ENCODE measurements at places on chromosomes 5 and 9. TPM values are rescaled to one million over a fixed set of nuclear protein-coding genes. Genes with fewer than 3 reads are reported as not detected.

- DNase-seq: no peak
Observed at GRCh38 chr5:81140943-81141342, 92.2 kb upstream of the CKMT2 start.

DNA sequence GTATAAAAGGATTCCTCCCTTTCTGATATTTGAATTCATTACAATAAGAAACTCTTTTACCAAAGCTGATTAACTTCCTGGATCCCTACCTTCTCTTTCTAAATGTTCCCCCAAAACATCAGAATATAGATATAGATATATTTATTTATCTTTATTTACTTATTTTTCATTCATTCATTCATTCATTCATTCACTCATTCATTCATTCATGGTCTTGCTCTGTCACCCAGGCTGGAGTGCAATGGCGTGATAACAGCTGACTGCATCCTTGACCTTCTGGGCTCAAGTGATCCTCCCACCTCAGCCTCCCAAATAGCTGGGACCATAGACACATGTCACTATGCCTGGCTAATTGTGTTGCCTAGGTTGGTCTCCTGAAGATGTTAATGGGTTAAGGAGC, 30.7 kb downstream of the GIN1 start:
- DNase-seq: no peak

- no peak for DNase-seq
Observed at GRCh38 chr5:167945542-167946384, 345.7 kb upstream of the WWC1 start.

GRCh38 chr9:136122425-136123383, 4.0 kb upstream of the TMEM250 start:
- DNase-seq: no peak

- no peak for DNase-seq
Observed at GRCh38 chr9:78112406-78112805, 80.8 kb upstream of the GNAQ start.

DNA sequence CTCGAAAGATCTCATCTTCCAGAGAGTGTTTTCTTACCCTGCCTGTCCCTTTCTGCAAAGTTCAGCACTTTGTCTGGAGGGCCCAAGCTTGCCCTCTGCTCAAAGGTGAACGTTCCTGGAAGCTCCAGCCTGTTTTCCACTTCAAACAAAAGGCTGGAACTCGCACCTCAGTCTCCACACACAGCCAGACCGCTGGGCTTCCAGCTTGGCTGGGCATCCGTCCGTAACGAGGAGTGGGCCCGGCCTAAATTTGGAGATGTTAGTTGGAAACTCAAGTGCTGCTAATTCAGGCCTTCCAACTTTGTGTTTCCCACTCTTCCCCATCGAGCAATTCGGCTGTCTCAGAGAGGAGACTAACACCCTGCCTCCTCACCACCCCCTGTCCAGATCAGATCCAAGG, 35.1 kb downstream of the FGF18 start:
- no peak for DNase-seq

DNA sequence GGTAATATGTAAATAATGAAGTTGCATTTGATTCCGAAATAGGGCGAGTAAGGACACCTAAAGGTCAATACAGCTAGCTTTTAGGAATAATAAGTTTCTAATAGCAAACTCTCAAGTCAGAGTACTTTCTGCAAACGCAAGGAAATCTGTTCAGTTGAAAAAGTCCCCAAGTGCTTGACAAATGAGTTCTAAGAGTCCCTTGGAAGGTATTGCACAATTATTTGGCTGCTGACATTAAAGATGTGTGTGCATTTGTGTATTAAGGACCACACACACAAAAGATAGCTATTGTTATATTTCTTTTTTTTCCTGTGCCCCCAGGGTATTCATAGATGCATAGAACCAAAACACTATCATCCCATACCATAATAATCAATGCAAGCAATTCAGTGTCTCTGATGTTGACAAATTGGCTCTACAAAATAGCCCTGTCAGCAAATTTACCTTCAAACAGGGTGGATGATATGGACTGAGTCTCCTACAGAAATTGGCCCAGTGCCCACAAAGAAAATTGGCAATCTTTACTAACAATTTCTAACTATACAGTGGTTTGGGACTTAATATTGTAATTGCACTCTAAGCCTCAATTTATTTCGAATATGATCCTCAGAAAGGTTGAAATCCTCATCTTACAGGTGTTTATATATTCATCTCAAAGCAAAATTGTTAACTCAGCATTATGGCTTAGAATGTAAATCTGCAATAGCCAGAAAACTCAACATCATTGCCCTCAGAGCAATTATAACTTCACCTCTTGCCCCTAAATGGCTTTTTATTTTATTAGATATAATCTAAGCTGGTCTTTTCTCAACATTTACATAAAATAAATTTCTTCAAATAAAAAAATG, 827.2 kb downstream of the MAT2B start:
- DNase-seq: no peak

GRCh38 chr5:142636093-142636492, 49.8 kb downstream of the FGF1 start:
- DNase-seq: peak; percentile 89

GRCh38 chr9:17216011-17216410, 81.2 kb downstream of the CNTLN start:
- no peak for DNase-seq

DNA sequence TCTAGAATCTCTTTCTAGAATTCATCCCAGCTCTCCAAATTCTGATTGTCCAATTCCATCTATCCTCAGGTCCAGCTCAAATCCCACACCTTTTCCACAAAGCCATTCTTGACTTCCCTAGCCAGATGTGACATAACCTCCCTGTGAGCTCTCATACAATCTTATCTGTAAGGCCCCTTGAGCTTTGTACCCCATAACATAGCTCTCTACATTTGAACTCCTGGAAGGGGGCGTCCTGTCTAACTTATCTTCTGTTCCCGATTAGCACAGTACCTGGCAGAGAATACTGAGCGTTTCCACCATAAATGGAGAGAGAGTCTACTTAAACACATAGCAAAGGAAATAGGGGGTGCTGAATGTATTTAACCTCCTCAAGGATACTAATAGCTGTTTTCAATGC, 251.6 kb upstream of the RGMB start:
- no peak for DNase-seq

DNA sequence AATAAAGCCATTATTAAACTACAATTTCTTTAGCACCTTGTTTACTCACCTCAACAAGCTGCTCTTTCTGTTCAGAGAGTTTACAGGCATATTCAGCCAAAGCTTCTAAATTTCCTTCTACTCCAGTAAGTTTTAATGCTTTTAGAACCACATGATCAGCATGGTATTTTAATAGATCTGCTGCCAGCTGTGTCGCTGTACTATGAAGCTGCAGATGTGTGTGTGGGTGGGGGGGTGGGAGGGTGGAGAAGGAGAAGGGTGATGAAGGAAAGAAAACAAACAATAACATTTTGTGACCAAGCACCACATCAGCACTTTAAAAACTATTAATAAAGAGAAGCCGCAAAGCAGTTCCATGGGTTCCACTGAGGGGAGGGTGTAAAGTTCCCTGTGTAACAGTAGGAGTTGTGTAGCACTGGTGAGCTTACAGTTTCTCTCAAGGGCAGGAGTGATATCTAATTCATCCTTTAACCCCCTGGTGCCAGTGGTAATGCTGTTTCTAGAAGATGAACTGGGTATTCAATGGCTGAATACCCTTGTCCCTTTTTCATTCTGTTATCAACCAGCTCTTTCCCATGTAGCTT, 38.5 kb downstream of the ABITRAM start:
- DNase-seq: no peak

- DNase-seq: no peak
Observed at GRCh38 chr5:159536646-159537045, 206.4 kb upstream of the IL12B start.

DNA sequence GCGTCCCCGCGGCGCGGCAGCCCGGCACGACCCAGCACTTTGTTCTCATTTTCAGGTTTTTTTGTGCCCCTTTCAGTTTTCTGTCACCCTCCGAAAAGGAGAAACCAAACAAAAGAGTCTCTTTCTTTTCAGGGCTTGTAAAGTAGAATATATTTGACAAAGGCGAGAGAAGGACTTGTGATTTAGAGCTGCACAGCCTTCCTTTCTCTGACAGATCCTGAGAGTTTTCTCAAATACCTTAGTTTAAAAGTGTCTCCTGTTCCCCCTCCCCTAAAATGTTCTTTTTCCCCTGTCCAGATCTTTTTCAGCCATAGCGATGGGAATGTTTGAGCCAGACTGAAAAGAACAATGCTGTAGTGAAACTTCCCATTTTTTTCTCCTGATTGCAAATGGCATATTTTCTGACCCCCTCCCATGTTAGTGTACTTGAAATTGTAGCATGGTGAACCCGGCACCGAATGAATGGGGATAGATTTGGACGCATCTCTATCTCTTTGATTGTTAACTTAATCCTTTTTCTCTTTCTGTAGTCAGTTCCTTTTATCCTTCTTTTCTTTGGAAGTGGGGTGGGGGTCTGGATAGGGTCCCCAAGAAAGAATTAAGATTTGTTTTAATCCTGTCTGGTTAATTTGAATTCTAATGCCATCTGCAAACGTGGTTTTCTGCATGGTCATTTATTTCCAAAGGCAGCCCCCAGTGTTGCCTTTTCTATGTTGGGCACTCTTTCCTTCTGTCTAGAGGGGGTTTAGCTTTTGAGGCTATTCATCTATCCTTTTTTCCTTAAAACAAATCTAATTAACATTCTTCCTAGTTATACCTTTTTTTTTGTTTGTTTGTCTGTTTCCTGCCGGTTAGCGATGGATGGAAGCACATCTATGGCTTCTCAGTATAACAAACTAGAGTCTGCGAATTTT, 2.2 kb downstream of the ZSWIM6 start:
- no peak for DNase-seq

DNA sequence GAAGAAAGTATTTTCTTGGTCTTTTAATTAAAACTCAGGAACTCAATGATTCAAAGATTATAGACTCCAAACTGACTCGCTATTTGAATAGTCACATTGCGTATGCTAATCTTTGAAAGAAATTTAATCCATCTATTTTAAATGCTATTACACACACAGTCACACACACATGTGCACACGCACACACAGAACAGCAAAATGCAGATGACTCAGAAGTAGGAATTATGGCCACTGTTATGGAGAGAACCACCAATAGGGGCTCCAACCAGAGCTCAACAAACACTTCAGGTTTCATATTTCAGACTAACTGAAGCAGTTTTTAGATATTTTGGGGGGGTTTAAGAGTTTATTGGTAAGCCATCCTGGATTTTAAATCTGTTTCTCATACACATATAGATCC, 1917.9 kb downstream of the EFNA5 start:
- DNase-seq: no peak

GRCh38 chr5:102531506-102531905, 32.7 kb upstream of the SLCO6A1 start:
- no peak for DNase-seq

DNA sequence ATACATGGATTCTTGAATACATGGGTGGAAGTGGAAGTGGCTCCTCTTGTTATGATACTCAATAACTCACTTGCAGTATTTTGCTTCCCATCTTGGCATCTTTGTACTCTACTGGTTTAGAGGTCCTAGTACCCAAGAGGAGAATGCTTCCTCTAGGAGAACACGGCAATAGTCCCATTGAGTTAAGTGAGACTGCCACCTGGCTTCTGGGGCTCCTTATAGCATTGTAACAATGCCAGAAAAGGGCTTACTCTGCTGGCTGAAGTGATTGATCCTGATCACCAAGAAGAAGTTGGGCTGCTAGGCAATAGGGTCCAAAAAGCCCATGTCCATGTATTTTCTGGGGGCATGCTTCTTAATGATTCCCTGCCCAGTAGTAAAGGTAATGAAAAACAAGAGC, 627.6 kb upstream of the SGCD start:
- no peak for DNase-seq

GRCh38 chr9:76654051-76654461, 110.2 kb upstream of the PCA3 start:
- no peak for DNase-seq

GRCh38 chr5:13346401-13346800, 598.1 kb downstream of the DNAH5 start:
- no peak for DNase-seq

- no peak for DNase-seq
Observed at GRCh38 chr5:149824120-149824519, 94.0 kb downstream of the PPARGC1B start.

- DNase-seq: no peak
Observed at GRCh38 chr5:120016717-120017382, 387.5 kb downstream of the FAM170A start.

DNA sequence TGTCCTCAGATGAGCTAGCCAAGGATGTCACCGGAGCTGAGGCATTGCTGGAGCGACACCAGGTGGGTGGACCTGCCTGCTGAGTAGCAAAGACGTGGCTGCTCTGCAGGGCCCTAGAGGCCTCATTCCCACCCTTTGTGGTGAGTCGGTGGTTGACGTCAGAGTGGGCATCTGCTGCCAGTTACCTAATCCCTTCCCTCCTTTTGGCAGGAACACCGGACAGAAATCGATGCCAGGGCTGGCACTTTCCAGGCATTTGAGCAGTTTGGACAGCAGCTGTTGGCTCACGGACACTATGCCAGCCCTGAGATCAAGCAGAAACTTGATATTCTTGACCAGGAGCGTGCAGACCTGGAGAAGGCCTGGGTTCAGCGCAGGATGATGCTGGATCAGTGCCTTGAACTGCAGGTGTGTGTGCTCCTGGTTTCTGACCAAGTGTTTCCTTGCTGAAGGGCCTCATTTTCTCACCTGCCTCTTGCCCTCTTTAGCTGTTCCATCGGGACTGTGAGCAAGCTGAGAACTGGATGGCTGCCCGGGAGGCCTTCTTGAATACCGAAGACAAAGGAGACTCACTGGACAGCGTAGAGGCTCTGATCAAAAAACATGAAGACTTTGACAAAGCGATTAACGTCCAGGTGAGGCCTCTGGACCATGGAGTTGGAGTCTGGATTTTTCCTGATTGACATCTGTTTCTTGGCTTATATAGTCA, 48.9 kb downstream of the DYNC2I2 start:
- DNase-seq: no peak

DNA sequence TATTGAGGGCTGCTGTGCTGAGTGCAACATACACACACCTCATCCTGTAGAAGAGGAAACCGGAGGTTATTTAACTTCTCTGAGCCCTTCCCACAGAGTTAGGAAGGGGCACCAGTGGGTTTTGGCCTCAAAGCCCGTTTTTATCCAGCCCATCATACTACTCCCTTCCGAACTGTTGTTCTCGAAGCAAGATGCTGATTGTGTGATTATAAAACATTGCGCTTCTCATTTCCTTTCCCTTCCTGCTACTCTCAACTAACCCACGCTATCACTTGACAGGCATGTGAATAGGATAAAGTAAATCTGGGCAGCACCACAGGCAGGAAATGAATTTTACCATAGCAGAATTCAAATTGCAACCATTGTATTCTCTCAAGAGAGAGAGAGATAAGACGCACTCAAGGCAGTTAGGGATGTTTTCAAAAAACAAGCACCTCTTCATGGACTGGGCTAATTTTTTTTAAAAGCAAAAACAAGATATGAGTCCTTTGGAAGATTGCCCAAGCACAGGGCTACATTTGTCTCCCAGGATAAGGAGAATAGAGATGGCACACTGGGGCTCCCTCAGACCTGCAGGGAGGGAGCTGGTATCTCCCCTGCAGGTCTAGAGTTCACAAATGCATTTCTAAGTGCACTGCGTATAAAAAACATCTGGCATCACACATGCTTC, 52.6 kb downstream of the GNA14 start:
- peak; percentile 87 for DNase-seq

PCDHA1 gene
- total RNA-seq: not detected

PTGS1 gene
- 91.4 TPM for total RNA-seq

PPP3R2 gene
- not detected for total RNA-seq

SPINK4 gene
- not detected for total RNA-seq

TAL2 gene
- not detected for total RNA-seq

TMEM232 gene
- 2.3 TPM for total RNA-seq

ACSL6 gene
- 2.6 TPM for total RNA-seq

PLAC8L1 gene
- total RNA-seq: not detected

FGFR4 gene
- total RNA-seq: 2.1 TPM

C6 gene
- 3.0 TPM for total RNA-seq

DNM1 gene
- total RNA-seq: 27.0 TPM

GBGT1 gene
- total RNA-seq: 15.9 TPM

ANKRD20A1 gene
- 0.83 TPM for total RNA-seq

TMEM174 gene
- total RNA-seq: not detected
